Activated CD4-positive, alpha-beta memory T cell treated with anti-CD3 and anti-CD28 coated beads, Interleukin-2, amount 10 ng/mL, durations not matched to agents 7 days and 5 days (primary cell): ENCODE measurements at places on chromosomes 6 and 20. TPM values are rescaled to one million over a fixed set of nuclear protein-coding genes. Genes with fewer than 3 reads are reported as not detected.

Gene SYNDIG1
- not detected for total RNA-seq

Gene ATRN
- 7.8 TPM for total RNA-seq

Gene TSPO2
- total RNA-seq, result not detected

GRCh38 chr6:48123601-48124000, 12.6 kb upstream of the PTCHD4 start:
- H3K4me3 ChIP-seq, result no peak overlapping the region
- no peak overlapping the region for H3K27ac ChIP-seq
- H3K36me3 ChIP-seq, result no peaks in the 10 kb centered on the region
- H3K4me1 ChIP-seq, result no peaks in the 10 kb centered on the region

- no peaks in the 10 kb centered on the region for H3K36me3 ChIP-seq
- no peak overlapping the region for H3K4me3 ChIP-seq
- H3K27me3 ChIP-seq, result no peaks in the 10 kb centered on the region
- H3K27ac ChIP-seq, result no peak overlapping the region
- no peaks in the 10 kb centered on the region for H3K4me1 ChIP-seq
Measured at GRCh38 chr20:32464401-32465091, 106.4 kb downstream of the ASXL1 start.

GRCh38 chr20:59351157-59352040, 51.0 kb downstream of the EDN3 start:
- DNase-seq, result no peak
- no peak overlapping the region for H3K27ac ChIP-seq
- no peak overlapping the region for H3K4me3 ChIP-seq

DNA sequence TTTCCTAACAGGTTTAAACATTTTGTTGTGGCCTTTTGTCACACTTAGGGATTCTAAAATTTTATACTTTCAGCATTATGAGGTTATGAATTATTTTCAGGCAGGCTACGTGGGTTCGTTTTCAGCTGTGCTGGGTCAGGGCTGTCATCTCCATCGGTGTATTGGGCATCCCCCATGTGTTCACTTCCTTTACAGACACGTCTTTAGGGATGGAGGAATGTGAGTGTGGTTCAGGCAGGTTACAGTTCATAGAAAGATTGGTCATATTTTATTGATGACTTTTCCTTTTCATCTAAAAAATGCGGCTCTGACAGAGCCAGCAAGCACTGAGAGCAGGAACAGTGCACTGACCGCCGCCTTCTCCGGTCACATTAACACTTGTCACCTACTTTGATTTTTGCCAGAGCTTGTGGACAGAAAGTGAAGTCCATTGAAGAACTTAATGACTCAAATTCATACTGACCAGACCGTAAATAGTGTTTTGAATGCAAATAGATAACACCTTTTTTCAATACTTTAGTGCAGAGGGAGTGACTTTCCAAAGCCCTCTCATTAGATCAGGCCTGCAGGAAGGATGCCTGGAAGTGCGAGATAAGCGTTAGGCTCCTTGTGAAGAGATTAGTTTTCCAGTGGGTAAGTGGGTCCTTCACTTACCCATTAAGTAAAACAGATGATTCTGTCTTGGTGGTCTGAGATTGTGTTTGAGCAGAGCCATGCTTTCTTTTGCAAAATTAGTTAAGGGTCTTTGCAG, 113.1 kb downstream of the TIAM2 start:
- peak overlapping the region; percentile 41 for H3K4me3 ChIP-seq
- H3K27ac ChIP-seq, result no peak overlapping the region
- peaks cover 29% of the 10 kb centered on the region for H3K4me1 ChIP-seq
- no peaks in the 10 kb centered on the region for H3K36me3 ChIP-seq

GRCh38 chr6:66851930-66852329, 1144.9 kb upstream of the EYS start:
- no peak overlapping the region for H3K27ac ChIP-seq
- no peaks in the 10 kb centered on the region for H3K4me1 ChIP-seq
- no peak overlapping the region for H3K4me3 ChIP-seq
- no peak for DNase-seq
- H3K36me3 ChIP-seq, result no peaks in the 10 kb centered on the region
- H3K27me3 ChIP-seq, result no peaks in the 10 kb centered on the region

DNA sequence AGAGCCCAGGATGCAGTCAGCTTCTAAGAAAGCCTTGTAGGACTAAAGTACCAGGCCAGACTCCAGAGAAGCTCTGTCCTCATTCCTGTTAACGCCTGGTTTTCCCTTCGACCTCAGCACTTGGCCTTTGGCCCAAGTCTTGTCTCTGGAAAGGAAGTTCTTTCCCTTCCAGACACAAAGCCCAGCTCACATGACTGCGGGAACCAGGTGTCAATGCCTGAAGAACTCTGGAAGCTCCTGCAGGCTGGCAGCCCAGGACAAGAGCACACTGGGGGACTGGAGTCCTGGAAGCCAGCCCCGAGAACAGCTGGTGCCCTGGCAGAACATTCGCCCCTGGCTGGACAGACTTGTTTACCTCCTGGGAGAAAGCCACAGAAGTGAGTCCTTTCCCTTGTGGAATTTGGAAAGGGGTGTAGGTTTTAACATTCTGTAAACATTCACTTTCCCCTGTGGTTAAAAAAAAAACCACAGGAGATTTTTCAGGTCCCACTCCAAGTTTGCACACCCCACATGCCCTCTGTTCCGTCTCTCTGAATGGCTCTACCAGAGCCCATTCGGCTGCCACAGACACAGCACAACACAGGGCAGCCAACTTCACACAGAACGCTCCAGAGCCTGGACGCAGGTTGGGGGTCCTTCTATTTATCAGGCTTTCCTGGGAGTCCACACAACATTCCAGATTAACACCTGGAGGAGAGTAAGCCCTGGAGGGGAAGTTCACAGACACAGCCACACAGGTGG, 18.1 kb downstream of the ACSS1 start:
- DNase-seq, result no peak
- H3K36me3 ChIP-seq, result peaks cover 2% of the 10 kb centered on the region
- no peak overlapping the region for H3K4me3 ChIP-seq
- H3K27ac ChIP-seq, result no peak overlapping the region
- H3K4me1 ChIP-seq, result peaks cover 52% of the 10 kb centered on the region
